ENCODE measurements at places on chromosomes 16 and 17.

GRCh38 chr17:77513045-77513444, 372.3 kb downstream of the SEC14L1 start:
- no peak for DNase-seq

- DNase-seq, result no peak
These were observed at the start of gene RARA for GRCh38 chr17:40309031-40309948. TSS of gene RARA (plus strand) at chr17:40309180. CDS start at chr17:40331219, 22,039 bp downstream.

- DNase-seq, result no peak
These were observed 59.9 kb upstream of the CDH5 start for GRCh38 chr16:66306366-66307150.

- DNase-seq, result no peak
These were observed 138.5 kb downstream of the DNAH9 start for GRCh38 chr17:11736613-11737312.

- no peak for DNase-seq
These were observed 152.7 kb upstream of the ERCC4 start for GRCh38 chr16:13767215-13767614.

DNA sequence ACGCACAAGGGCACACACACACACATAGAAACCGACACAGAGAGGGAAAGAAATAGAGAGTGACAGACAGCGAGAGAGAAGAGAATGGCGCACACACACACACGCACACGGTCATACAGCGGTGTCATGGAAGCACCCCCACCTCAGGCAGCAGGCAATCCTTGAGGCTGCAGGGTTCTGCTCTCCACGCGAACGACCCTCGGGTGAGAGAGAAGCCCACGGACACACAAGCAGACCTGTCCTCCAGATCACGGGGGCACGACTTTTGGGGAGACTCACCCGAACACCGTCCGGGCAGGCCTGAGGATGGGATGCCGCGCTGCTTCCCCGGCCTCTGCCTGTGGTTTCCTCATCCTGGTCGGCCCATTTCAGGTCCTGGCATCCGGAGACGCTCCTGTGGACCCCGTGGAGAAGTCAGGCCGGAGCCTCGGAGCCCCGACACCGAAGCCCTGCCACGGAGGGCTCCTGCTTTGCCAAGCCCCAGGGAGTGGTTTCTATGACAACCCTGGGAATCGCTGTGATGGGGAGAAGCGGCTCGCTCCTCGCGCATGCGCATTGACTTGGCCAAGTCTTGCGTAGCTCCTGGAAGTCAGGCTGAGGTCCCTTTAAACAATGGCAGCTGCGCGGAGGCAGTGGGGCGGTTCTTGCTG, 118.2 kb upstream of the KCNJ18 start:
- DNase-seq, result peak; percentile 82

DNA sequence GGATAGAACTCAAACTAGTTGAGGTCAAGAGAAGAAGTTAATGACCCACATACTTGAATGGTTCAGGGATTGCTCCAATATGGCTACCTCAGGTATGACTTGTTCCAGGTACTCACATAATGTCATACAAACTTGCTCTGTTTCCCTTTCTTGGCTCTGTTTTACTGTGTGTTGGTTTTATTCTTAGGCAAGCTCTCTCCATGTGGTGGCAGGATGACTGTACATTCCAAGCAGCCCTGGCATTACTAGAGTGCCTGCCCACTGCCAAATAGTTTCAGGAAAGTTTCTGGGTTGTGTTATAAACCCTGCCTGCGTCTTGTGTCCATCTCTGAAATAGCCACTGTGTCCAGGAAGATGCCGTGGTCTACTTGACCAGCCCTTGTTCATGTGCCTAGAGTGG, 476.8 kb downstream of the SHISA9 start:
- DNase-seq, result no peak

DNA sequence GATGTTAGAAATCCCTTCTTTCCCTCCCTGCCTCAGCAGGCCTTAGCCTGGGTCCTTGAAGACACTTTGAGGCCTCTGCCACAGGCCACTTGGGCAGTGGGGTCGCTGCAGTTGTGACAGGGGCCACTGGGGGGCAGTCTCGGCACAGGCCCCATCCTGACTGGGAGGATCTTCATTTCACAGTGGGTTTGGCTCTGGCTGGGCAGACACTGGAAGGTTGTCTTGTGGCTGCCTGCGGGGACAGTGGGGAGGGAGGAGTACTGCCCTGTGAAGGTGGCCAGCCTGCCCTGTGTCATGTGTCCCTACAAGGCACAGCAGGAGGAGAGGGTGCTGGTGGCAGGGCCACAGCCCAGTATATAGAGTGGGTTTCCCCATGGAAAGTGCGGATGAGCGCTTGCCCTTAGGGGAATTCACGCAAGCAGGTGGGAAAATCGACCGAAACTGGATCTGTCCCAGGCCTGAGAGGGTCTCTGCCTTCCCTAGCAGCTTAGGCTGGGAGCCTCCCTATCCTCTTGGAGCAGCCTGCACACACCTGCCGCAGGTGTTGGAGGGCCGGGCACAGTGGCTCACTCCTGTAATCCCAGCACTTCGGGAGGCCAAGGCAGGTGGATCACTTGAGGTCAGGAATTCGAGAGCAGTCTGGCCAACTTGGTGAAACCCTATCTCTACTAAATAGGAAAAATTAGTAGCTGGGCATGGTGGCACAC, 28.8 kb downstream of the GINS2 start:
- peak; percentile 35 for DNase-seq

DNA sequence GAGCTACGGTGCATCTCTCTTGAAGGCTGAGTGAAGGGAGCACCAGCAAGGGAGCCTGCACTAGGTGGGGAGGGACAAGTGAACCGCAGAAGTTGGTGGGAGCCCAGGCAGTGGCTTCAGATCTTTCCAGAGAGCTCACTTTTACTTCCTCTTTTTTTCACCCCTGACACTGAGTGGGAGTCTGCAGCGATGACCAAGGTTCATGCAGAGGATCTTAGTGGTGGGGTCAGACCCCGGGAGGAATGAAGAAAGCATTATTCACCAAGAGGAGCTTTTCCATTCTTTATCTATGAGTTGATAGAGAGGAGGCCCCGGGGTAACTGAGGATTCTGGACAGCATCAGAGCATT, 3.0 kb upstream of the CCL2 start:
- DNase-seq, result no peak

- peak; percentile 76 for DNase-seq
These were observed 27.9 kb downstream of the IGFBP4 start for GRCh38 chr17:40470932-40471828.

- DNase-seq, result no peak
These were observed 62.2 kb downstream of the SRCIN1 start for GRCh38 chr17:38543403-38544174.

- DNase-seq, result no peak
These were observed 9.1 kb upstream of the SLC35B1 start for GRCh38 chr17:49716668-49717364.

GRCh38 chr17:5769593-5770354, 185.5 kb upstream of the NLRP1 start:
- DNase-seq, result peak; percentile 24

GRCh38 chr17:3710951-3711383, 12.7 kb upstream of the HASPIN start:
- no peak for DNase-seq

DNA sequence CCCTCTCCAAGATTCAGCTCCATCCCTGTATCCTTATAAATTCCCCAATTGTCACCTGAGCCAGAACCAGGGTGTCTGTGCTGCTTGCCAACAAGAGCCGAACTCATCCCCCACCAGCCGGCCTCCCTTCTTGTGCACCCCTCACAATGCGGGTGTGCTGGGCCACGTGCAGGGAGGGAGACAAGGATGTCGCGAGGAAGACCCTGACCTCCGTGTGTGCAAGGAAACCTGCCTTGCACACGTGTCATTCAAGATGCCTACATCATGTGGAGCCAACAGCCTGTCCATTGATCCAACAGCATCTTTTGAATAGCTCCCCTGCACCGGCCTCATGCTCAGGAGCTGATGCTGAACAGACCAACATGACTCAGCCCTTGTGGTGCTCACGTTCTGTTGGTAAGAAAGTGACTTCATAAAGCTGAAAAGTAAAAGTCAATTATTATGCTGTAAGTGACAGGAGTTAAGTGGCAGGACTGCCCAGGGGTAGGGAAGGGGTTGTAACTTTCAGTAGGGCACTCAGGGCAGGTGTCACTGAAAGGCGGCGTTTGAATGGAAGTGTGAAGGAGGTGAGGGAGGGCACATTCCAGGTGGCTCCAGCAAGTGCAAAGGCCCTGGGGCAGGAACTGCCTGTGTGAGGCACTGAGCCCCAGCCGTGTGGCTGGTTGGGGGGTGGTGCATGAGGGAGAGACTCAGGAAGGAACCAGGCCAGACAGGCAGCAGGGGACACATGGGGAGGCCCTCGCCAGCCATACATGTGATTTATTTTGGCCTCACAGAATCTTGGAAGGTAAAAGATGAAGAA, 302.2 kb downstream of the FOXL1 start:
- no peak for DNase-seq

DNA sequence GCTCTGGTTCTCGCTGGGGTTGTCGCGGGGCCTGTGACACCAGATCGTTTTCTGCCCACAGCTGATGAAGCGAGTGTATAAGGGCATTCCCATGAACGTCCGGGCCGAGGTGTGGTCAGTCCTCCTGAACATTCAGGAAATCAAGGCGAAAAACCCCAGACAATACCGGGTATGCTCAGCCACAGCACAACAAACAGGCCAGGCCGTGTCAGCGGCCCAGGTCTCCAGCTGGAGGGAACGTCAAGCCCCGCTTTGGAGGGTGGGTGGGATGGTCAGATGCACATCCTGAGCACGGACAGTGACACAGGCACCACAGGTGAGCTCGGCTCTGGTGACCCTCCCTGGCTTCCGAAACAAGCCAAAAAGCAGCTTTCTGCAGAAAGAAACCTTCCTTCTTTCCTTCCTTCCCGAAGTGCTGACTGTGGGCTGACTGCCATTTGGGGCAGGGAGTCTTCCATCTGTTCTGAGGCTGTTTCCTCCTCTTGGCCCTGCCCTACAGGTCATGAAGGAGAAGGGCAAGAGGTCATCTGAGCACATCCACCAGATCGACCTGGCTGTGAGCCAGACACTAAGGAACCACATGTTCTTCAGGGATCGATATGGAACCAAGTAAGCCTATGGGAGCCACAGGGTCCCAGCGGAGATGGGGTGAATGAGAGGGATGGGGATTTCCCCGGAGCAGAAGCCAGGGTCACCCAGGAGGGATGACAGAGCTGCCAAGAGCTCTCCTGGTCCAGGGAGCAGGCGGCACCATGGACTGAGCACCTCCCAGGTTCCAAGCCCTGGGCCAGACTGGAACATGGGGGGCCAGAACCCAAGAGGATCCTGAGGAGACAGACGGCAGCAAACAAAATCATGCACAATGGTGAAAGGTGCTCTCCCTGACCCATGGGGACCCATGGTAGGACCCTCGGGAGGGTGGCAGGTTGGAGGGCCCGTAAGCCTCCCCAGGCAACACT, 79.4 kb downstream of the GOSR1 start:
- no peak for DNase-seq

DNA sequence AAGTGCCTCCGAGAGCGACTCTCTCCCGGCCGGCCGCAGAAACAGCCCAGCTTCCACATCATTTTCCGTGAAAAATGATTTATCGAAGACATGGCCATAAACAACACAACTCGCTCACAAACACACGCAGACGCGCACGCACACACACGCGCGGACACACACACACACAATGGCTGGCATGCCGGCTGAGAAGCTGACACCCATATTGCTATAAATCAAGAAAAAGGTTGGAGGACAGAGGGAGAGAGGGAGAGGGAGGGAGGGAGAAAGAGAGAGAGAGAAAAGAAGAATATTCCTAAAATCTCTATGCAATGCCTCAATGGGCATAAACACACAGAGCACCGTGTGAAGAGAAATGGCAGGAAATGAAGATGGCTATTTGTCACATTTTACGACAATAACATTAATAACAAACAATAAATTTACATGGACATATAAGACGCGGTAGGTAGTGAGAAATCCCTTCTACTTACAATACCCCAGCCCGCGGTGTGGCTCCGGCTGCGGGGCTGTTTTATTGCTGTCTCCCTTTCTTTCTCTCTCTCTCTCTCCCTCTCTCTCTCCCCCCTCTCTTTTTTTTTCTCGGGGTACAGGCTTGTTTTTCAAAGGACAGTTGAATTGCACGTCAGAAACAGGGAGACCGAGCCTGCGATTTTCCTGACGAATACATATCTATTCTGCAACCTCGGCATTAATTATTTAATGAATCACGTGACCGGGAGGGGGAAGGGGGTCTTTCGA, 9.5 kb downstream of the HOXB4 start:
- no peak for DNase-seq

- DNase-seq, result no peak
These were observed 15.1 kb downstream of the GPR179 start for GRCh38 chr17:38328620-38329019.

- DNase-seq, result no peak
These were observed 153.3 kb downstream of the C16orf78 start for GRCh38 chr16:49526860-49527365.

DNA sequence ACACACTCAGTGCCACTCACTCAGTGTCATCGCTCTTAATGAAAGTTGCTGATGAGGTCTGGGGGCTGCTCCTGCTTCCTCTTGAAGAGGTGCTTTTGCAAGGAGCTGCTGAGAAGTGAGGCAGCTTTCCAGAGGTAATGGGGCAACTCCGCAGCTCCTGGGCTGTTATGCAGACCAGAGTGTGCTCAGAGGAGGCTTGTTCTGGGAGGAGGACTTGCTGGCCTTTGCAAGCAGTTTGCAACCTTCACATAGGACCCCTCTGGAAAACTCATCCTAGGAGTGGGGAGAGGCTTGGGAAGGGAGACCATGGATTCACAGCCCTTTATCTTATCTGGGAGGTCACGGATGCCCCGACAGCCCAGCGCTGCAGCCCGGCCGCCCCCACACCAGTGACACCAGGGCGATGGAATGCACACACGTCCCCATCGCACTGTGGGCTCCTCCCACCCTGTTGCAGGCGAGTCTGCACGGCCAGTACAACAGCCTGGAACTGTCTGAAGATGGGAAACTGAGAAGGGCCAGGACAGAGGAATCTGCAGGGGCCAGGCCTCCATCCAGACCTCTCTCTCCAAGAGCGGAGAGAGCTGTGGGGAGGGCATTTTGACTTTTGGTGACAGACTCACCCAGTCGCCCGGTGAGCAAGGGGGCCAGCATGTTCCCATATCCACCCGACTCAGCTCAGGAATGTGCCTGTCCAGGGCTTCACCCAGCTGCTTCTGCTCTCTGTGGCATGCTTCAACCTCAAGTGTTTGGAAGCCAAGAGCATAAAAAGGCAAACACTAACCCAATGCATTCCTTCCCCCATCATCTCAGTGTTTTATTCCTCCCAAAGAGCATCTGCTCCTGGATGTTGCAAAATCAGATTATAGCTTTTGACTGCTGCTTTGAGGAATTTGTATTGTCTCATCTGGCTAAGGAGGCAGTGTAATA, 78.6 kb upstream of the ZNF469 start:
- peak; percentile 98 for DNase-seq

- DNase-seq, result no peak
These were observed 1.5 kb downstream of the TMEM132E start for GRCh38 chr17:34580685-34581445.
